AG10803 (cell line): ENCODE measurements at places on chromosomes 3 and 15.

GRCh38 chr15:64583519-64583918 lies 123.1 kb downstream of the ZNF609 start:
- no peak for DNase-seq

- DNase-seq = no peak
These were observed 14.8 kb downstream of the CHCHD6 start for GRCh38 chr3:126718561-126719445.

DNA sequence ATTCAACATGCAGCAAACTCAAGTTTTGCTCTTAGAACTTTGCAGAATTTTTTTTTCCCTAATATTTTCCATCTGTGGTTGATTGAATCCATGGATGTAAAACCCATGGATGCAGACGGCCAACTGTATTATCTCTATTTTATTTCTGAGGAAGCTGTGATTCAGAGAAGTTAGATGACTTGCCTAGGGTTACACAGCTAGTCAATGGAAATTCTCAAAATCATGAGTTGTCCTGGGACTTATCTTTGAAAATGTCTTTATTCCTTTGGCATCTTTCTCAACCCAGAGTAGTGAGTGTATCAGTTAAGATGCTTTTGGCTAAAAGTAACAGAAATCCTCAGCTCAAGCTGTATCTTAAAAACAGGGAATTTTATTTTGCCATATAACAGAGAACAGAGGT lies 107.9 kb upstream of the GALNT15 start:
- DNase-seq = no peak

- DNase-seq = no peak
These were observed 32.9 kb downstream of the OR4F15 start for GRCh38 chr15:101844916-101845315.

DNA sequence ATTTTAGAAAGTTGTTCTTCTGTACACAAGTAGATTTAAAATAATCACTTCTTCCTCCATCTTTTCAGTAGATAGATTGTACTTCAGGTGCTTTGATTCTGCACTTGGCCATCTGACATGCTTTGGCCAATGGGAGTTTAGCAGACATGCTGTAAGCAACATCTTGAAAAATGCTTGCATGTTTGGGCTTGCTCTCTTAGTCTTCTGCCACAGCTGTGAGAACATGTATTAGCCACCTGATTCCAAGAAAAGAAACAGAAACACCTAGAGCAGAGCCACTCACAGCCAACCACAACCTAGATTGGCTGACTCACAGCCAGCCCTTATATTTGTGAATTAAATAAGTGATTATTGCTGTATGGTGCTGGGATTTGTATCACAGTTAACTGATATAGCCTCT lies 70.2 kb upstream of the GADL1 start:
- DNase-seq = no peak

- DNase-seq = no peak
These were observed 12.1 kb downstream of the BLM start for GRCh38 chr15:90729261-90729660.

- peak; percentile 24 for DNase-seq
These were observed 215.2 kb upstream of the ADAMTS9 start for GRCh38 chr3:64903006-64903405.

DNA sequence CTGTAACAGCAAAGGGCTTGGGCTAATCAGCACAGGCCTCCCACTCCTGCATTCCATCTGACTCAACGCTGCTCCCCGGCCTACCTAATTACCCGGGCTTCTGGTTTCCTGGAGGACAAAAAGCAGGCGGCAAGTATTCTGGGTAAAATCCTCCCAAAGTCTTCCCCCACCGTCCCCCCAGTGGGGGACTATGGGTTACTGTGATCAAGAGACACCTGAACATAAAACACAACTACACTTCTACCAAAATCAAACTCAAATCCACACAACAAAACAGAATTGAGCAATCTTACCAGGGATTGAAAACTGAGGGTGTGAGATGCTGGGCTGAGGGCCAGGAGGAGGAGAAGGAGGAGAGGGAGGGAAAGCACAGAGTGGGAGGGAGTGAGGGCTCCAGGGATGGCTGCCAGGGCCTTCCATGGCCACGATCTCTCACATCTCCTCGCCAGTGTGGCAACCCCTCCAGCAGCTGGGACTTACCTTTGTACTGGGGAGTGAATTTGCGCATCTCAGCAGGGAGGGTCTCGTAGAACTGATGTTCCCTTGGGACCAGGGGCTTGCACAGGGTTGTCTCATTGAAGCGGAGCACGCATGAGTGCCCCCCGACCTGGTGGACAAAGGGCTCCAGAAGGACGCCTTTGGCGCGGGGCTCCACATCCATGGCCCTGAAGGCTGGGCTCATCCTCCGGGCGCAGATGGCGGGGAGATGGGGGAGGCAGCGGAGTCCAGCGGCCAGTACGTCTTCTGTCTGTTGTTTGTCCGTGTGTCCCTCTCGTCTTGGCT lies 9.1 kb upstream of the NCKIPSD start:
- DNase-seq = peak; percentile 87

DNA sequence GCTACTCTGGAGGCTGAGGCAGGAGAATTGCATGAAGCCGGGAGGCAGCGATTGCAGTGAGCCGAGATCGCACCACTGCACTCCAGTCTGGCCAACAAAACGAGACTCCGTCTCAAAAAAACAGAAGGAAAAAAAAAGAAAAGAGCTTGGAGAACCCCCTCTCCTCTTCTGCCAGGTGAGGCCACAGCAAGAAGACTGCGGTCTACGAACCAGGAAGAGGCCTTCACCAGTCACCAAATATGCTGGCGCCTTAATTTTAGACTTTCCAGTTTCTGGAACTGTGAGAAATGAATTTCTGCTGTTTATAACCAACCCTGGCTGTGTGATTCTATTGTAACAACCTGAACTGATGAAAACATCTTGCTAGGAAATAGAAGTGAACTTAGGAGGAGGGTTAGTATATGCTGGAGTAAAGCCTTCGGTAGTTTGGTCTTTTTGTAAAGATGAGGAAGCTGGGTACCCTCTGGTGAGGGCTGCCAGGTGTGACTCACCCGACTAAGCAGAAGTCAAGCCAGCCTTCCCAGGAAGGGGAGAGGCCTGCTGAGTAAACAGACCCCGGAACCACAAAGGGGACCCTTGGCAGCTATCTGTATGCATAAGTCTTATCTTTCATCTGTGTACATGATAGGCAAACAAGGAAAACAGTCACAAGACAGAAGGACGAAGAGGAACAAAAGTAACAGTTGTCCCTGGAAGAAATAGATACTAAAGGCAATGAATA lies 78.7 kb downstream of the KLF13 start:
- no peak for DNase-seq

- DNase-seq = peak; percentile 89
These were observed 312.2 kb downstream of the RORA start for GRCh38 chr15:60916679-60917460.
